ENCODE measurements at places on chromosomes 3 and 15. TPM values are rescaled to one million over a fixed set of nuclear protein-coding genes. Genes with fewer than 3 reads are reported as not detected.

DNA sequence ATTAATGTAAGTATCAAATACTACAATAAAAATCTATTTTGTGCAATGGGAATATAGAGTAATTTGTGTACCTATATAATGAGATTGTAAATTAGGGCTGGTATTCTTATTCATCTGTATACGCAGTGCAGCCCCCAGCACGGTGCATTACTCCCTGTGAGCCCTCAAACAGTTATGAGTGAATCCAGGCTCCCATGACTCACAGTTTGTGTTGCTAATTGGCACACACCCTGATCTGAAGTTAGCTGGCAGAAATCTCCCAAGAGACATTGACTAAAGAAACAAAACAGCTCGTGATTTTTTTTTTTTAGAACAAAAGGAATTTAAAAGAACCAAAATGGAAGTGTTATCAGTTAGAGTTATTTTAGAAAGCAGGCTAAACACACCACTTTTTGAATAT, 15.7 kb downstream of the GK5 start:
- peak; percentile 70 for DNase-seq

GRCh38 chr15:25182098-25182478, 227.3 kb downstream of the SNRPN start:
- DNase-seq, result no peak

DNA sequence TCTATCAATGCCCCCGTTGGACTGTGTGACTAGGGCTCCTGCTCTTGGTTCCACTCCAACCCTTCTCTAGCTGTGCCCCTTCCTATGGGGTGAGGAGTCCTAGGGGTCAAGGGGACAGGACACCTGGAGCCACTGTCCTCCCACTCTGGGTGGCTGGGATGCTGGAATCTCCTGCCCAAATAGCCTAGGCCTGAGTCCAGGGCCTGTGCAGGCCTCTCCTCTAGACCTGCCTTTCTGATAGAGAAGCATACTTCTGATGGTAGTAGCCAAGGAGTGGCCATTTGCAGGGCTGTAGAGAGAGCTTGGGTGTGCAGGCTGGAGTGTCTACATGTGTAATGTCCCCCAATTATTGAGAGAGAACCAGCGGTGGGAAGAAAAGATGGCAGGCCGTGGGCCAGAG, 54.2 kb downstream of the ITGA11 start:
- DNase-seq, result no peak

GRCh38 chr15:65033659-65034269, 4.3 kb upstream of the MTFMT start:
- peak; percentile 50 for DNase-seq

Gene CADPS
- total RNA-seq, result not detected

Gene CACNA1D
- total RNA-seq, result not detected

Gene ITGA11
- total RNA-seq, result 2.4 TPM

Data from HFFc6 (cell line).